ENCODE measurements at places on chromosomes 3 and 15.
A peak's percentile ranks its signal among the peaks of the same experiment; 100 is the strongest.

DNA sequence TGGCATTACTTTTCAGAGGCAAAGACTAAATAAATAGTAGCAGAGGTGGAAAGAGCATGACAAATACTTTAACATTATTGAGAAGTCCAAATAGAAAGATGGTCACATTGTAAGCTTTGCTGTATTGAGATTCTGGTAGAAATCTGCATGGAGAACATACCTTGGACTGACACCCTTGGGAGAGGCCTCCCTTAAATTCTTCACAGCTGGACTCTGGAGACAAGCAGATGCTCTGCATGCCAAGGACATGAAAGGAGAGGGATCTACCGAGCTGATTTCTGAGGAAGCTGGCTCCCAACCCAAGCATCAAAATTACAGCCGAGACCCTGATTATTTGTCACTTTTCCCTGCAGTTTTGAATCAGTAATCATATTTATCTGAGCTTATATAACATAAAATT, 212.5 kb upstream of the COL8A1 start:
- DNase-seq: no peak

- DNase-seq: peak; percentile 62
These were observed 48.7 kb downstream of the BSN start for GRCh38 chr3:49602877-49603411.

DNA sequence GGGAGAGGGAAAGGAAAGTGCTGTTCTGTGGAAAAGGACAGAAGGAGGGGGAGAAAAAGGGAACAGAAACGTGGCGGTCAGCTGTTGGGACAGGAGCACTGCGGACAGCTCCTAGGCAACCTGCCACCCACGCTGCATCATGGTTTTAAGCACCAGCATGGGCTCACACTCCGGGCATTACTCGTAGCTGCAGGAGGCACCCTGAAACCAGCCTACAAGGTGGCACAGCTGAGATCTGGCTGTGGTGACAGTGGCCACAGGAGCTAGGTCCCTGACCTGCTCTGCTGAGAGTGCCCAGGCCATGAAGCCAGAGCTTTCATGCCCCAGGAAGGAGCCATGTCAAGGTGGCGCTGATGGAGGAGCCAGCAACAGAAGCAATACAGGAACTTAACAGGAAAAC, 161.4 kb upstream of the ST8SIA2 start:
- DNase-seq: no peak

DNA sequence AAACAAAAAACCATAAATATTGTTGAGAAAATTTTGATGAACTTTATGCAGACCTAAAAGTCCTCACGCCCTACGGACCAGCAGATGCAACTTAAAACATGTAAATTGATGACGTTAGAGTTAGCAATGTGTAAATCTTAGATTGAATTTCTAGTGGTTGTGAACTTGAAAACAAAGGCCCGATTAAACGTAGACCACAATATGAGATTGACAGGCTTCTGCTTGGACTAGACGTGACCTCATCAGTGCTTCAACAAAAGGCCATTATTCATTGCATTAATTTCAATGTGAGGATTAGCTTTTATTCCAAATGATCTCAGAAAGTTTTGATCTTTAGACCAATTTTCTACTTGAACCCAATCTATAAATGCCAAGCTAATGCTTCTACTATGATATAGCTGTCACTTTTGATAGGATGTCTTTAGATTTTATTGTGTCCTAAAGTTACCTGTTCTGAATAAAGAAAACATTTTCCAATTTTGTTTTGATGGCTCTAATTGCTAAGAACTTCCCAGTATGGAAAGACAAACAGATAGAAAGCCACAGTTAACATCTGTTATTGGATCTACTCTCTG, 55.4 kb upstream of the SPPL2A start:
- DNase-seq: no peak

DNA sequence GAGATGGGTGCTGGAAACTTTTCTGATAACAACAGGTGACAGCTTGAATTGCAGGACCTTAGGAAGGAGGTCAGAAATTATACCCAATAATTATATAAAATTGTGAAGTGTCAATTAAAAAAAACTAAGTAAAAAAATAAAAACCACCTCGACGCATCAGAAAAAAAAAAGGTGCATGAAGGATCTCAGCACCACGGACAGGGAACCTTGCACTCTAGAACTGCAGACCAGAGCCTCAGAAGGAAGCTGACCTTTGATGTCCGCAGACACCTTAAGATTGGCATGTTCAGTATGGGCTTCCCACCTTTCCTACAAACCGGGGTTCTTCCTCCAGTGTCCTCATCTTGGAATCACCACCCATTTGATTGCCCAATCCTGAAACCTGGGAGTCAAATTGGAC, 60.9 kb downstream of the SCN10A start:
- no peak for DNase-seq

DNA sequence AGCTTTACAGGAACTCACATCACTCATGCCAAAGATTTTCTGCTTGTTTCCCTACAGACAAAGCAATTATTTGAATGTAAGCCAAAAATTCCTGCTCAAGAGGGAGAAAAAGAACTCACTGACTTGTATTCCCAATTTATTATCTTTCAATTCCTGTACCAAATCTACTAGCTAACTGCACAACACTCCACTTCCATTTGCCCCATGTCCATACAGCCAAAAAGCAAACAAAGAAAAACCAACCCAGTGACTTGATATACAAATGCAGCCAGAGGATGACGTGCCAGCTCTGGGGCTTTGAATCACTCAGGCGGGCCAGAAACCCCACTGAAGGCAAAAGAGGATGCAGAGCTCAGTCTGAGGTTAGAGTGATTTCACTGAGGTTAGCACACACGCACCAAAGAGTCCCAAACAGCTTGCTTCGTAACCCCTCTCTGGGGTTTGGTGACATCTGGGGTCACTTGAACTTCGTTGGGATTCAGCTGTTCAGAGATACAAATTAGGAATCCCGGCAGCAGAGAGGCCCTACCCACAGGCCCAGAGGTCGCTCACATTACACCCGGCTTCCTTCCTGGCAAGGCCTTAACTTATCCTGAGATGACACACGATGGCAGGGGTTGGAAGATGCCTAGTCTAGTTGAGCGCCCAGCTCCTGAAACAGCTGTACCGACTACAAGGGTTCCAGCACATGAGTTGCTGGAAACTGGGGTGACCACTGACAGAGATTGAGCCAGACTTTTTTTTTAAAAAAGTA, 1.6 kb downstream of the RFTN1 start:
- DNase-seq: no peak

DNA sequence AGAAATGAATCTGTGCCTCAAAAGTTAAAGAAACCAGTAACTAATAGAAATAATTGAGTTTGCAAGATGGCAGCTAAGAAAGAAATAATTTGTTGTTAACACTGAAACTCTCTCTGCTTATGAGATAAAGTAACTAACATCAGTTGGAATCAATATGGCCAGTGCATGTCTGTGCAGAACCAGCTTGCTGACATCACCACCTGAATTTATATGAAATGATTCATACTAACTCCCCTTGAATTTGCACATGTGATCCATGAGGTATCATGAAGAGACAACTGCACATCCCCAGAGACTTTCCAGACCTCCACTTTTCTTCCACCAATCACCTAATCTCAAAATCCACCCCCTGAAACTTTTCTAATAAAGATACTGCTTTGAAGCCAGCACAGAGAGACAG, 10.3 kb upstream of the SLC25A38 start:
- DNase-seq: no peak

DNA sequence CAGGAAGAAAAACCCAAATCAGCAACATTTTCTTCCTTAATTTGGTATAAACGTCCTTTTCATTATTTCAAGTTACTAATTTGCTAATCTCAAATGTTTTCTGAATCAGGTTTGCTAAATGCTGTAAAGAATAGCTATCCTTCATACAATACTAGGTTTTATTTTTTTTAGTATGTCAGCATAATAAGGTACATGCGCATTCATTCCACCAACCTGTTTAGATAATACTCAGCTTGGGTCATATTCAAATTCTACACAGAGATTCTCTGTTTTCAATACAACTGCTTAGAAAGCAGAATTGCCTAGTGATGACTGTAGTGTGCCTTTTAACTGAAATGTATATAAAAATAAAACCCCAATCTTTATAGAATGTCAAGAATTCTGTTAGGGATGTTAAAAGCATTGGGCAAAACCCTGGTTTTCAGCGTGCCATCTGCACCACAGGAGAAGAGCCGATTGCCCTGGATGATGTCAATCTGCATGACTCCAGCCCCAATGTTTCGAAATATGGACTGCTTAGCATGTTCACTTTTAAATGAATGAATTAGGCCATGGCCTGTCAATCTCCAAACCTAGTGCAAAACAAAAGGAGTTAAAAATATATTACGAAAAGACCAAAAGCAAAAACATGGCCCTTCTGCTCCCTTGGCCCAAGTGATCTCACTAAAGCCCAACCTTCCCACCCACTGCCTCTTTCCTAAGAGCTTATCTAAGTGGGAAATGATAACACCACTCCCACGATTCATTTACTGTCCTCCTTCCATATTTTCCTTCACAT, 107.4 kb downstream of the GLDN start:
- DNase-seq: no peak

GRCh38 chr3:72234391-72234790, 449.4 kb upstream of the PROK2 start:
- DNase-seq: no peak

- no peak for DNase-seq
These were observed 105.6 kb upstream of the MELTF start for GRCh38 chr3:197135212-197135611.

DNA sequence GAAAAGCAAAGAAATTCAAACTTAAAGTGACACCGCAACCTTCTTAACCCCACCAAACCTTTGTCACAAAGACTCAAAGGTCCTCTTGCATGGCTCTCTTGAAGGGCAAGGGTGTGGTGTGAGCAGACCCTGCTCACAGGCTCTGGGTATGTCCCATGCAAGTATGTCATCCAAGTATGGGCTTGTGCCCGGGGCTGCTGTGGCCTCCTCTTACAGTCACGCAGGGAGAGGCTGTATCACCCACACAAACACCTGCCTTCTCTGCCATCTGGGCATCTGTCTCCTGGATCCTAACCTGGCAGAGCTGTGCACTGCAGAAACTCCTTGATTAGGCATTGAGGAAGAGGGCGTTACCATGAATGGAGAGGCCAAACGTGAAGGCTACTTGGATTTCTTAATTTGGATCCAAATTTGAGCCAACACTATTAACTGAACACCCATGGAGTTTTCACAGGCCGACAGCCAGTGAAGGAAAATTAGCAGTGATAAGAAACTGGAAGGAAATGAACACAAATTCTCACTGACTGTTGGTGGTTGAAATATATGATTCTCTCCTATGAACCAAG, 146.6 kb downstream of the DUT start:
- DNase-seq: no peak

- DNase-seq: no peak
These were observed 3.1 kb downstream of the GRIP2 start for GRCh38 chr3:14536837-14537589.

DNA sequence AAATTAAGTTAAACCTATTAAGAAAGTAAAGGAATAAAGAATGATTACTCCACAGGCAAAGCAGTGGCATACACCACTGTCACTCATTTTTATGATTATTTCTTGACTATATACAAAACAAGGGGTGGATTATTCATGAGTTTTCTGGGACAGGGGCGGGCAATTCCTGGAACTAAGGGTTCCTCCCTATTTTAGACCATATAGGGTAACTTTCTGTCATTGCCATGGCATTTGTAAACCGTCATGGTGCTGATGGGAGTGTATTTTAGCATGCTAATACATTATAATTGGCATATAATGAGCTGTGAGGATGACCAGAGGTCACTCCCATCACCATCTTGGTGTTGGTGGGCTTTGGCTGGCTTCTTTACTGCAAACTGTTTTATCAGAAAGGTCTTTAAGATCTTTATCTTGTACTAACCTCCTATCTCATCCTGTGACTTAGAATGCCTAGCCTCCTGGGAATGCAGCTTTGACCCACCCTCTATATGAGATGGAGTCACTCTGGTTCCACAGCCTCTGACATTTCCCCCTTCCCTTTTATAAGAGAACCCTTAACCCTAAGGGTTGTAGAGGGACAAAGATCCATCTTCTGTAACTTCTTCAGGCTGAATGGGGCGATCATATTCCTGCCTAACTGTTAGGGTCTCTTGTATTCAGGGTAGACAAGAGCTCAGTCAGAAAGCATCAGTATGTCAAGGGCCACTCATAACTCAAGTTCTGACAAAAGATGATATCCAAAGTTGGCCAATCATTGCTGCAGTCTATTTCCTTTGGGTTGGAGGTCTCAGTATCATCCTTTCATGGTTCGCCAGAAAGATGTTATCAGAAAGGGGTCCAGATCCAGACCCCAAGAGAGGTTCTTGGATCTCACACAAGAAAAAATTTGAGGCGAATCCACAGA, 79.5 kb upstream of the LIPC start:
- no peak for DNase-seq

- no peak for DNase-seq
These were observed 46.8 kb downstream of the CA12 start for GRCh38 chr15:63334821-63335220.

- DNase-seq: no peak
These were observed 64.7 kb downstream of the KLF15 start for GRCh38 chr3:126292318-126293070.

DNA sequence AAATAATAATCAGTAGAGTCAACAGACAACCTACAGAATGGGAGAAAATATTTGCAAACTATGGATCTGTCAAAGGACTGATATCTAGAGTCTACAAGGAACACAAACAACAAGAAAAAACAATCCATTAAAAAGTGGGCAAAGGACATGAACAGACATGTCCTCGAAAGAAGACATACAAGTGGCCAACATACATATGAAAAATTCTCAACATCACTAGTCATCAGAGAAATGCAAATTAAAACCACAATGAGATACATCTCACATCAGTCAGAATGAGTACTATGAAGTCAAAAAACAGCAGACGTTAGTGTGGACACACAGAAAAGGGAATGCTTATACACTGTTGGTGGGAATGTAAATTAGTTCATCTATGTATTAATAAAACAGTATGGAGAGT, 33.7 kb downstream of the SLC2A2 start:
- no peak for DNase-seq

- DNase-seq: no peak
These were observed 5.1 kb downstream of the RNU6-1 start for GRCh38 chr15:67834581-67835296.

DNA sequence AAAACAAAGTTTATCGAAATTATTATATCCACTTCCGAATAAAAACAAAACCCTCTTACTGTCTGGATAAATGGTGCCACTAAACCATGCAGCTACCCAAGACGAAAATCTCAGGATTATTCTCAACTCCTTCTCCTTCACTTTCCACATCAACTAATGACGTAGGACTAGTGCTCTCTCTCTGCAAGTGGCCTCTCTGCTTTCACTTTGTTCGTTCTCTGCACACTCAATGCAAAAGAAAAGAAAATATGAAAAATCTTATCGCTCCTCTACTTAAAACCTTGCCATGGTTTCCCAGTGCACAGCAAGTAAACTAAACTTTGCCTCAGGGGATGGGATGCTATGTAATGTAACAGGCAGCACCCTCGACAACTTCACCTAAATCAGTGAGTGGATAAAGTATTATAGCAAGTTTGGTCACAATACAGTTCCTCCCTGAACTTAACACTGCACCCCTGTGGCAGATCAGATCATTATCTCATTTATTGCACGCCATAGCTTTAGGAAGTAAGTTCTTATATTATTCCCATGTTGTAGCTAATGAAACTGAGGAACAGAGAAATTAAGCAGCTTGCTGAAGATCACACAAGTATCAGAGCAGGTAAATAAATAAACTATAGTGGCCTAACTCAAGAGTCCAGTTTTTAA, 262.7 kb upstream of the GADL1 start:
- no peak for DNase-seq

- DNase-seq: no peak
These were observed 15.4 kb upstream of the CFAP20DC start for GRCh38 chr3:59065240-59065639.

- no peak for DNase-seq
These were observed 18.5 kb upstream of the REC114 start for GRCh38 chr15:73424506-73424905.

- no peak for DNase-seq
These were observed 29.8 kb downstream of the FBXL22 start for GRCh38 chr15:63626955-63627354.

Measured in SW480 (cell line).